KG1 (cell line): ENCODE measurements at places on chromosomes 16 and 17.

DNA sequence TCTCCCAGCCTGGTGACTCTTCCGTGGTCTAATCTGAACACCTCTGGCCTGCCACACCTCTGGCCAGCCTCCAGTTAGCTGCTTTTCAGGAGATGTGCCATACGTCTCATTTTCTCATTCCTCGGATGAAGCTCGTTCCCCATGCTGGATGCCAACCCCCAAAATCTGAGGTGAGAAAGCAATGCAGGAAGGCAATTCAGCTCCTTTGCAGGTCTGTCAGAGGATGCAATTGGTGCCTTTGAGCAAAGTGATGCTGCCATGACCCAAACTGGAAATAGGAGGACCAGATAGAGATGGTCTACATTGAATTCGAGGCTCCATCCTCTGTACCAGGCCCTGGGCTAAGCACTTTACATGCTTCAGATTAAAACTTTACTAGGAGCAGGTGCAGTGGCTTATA lies 11.0 kb upstream of the CUEDC1 start:
- DNase-seq, result no peak

GRCh38 chr16:4378161-4378666 lies 6.6 kb downstream of the VASN start:
- no peak for DNase-seq

GRCh38 chr17:76447931-76448652 lies 4.9 kb downstream of the UBE2O start:
- no peak for DNase-seq

GRCh38 chr16:8571061-8571596 lies 19.2 kb downstream of the TMEM114 start:
- DNase-seq, result no peak

- no peak for DNase-seq
These were observed 2.9 kb downstream of the TMEM235 start for GRCh38 chr17:78234261-78234865.

GRCh38 chr16:81532491-81533174 lies 88.0 kb downstream of the CMIP start:
- DNase-seq, result no peak

DNA sequence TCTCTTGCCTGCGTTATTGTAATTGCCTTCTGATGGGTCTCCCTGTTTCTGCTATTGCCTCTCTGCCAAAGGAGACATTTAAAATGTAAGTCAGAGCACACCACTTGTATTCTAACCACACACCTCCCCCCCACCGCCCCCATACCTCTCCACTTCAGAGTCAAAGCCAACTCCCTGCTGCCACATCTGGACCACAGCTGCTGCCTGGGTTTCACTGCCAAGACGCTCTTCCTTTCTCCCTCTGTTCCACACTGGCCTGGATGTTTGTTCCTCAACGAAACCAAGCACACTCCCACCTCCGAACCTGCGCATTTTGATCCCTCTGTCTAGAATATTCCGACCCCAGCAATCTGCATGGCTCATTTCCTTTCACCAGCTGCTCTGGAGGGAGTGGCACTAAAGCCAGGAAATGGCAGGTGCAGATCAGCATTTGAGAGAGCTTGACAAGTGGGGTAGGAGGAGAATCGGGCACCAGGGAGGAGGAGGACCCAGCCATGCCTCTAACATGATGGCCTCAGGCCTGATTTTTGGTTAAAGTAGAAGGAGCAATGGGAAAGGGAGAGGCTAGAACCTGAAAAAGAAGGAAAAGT lies 92.4 kb upstream of the HS3ST2 start:
- no peak for DNase-seq

DNA sequence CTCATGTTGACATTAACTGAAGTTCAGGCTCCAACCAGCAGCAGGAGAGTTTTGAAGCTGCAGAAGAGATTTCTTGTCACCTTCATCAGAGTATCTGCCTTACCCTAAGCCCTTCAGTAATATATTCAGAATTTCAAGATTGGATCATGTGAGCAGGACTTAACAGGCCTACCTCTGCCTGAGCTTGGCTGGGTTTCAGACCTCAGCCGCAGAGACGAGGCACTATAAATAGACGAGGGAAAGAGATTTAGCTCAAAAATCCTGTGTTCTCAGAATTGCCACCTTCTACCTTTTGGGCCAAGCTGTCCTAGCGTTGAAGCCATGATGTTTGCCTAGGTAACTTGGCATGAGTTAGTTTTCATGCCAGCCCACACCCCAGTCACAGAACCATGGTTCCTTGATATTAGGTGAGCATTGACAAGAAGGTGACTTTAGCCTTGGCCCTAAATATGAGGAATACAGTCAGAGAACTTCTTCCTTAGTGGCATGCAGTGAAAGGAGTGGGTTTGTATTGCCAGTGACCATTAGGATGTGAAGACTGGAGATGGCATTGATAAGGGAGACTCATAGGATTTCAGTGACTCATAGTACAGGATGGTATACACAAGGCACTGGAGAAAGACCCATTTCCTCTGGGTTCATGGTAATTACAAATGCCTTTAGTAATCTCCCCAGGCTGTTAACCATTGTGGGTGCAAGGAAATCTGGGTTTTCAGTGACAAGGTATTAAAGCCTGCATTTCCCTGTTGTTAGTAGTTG lies 224.3 kb downstream of the MSI2 start:
- no peak for DNase-seq
